ENCODE measurements at places on chromosomes 7 and 10.

GRCh38 chr7:28718545-28718944 is 239.6 kb downstream of the TRIL start:
- DNase-seq: no peak

- DNase-seq: no peak
Measured at GRCh38 chr10:125554016-125554703, 128.8 kb downstream of the TEX36 start.

DNA sequence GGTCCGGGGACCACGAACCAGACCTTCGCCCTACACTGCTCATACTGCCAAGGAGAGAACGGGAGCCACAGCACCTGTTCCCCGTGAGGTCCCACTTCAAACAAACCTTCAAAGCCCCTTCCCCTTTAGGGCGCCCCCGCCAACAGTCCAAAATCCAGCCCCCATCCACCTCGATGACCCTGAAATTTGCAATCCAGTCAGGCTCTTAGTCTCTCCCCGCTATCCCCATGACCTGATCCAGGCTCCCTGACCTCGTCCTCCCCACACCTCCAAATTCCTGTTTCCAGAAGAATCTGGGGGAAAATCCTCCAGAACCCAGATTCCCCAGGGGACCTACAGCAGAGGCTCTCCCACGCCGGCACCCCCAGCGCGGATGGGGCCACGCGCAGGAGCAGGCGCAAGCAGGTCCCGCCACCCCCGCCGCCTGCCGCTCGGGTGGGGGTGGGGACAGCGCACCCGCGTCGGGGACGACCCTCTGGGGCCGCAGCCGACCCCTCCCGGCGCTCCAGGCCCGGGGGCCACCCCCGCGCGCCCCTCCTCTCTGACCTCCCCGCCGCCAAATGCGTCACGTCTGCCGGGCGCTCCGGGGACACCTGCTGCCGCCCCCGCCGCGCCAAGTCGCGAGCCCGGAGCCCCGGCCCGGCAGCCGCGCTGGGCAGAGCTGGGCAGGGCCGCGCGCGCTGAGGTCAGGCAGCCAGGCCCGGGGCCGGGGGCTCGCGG is 753 bp downstream of the CAMK2B start:
- DNase-seq: no peak

DNA sequence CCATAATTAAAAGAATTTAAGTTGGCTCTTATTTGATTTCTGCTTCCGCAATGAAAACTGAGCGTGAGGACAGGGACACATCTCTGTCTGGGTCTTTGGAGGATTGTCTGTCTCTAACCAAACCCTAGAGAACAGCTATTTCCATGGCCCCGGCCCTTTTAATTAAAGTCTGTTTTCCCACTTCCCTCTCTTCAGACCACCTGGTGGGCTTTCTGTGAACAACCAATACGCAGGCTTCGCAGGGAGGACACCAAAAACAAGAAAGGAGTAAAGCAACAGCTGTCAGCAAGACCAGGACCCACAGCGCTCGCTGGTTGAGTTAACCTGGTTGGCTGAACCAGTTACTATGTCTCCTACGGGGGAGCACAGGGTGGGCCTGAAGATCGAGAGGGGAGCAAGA is 217.1 kb upstream of the FRMD4A start:
- DNase-seq: no peak

DNA sequence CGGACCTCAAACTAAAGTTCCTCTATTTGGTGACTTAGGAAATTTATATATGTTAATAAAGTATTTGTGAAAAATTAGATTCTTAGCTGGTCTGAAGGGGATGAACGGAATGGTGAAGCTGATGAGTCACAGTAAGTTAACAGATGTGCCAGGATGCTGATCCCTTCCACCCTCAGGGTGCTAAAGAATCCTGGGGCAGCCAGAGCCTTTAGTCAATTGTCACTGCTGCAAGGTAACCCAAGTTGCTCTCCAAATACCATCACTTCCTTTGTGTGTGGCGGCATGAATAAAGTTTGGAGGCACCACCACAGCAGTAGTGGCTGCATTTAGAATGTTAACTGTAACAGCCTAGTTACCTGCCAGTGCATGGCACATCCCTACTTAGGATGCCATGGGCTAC is 222.6 kb upstream of the PPP1R3A start:
- DNase-seq: no peak

- DNase-seq: no peak
Measured at GRCh38 chr7:138297526-138297925, 162.5 kb upstream of the TRIM24 start.

DNA sequence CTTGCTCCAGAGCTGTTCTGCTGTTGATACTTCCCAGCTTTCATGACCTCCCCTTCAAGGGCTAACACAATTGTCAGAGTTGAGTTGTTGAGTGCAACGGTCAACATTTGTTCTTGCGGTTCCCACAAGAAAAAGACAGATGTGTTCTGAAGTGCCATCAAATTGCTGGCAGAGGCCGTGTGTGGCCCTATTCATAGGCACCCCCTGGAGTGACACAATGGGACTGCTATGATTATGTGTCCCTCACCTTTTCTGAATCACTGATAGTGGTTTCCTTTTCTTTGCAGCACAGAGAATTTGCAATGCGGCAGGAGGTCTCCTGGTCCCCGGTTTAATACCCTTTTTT is 5.8 kb upstream of the IGFBP1 start:
- DNase-seq: no peak

DNA sequence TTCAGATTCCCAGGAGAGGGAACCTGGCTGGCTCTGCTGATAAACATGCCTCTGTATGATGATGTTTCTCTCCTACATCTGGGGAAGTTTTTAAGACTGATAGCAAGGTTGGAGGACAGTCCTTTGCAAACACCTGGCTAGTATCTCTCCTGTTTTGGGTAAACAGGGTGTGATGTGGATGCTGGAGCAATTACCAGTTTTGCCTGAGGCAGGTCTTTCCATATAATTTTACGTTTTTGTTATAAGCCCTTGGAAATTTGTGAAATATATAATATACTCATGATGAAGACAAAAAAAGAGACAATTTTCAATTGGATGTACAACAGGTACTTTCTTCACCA is 138.6 kb downstream of the ADAM22 start:
- DNase-seq: no peak
